ENCODE measurements at places on chromosomes 4 and X.

- DNase-seq: no peak
Observed at GRCh38 chr4:148651991-148652390, 209.8 kb upstream of the NR3C2 start.

DNA sequence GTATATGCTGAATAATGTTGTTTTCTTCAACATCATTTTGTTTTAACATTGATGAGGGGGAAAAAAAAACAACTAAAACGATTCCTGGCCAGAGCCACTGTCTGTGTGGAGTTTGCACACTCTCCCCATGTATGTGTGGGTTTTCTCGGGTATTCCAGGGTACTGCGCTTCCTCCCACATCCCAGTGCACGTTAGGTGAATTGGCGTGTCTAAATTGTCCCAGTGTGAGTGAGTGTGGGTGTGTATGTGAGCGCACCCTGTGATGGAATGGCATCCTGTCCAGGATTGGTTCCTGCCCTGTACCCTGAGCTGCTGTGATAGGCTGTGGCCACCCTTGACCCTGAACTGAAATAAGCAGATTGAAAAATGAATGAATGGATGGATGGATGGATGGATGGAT, 2.4 kb upstream of the DLG3 start:
- DNase-seq: no peak

- DNase-seq: no peak
Observed at GRCh38 chrX:100931218-100931924, 2.7 kb upstream of the XKRX start.

DNA sequence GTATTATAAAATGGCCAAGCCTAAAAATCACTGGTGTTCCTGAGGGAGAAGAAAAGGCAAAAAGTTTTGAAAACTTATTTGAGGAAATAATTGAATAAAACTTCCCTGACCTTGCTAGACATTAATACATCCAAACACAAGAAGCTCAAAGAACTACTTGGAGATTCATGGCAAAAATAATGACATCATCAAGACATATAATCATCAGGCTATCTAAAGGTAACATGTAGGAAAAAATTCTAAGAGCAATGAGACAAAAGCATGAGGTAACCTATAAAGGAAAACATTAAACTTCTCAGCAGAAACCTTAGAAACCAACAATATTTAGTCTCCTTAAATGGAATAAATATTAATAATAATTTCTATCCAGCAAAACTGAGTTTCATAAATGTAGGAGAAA, 887.6 kb downstream of the PCDH19 start:
- no peak for DNase-seq

DNA sequence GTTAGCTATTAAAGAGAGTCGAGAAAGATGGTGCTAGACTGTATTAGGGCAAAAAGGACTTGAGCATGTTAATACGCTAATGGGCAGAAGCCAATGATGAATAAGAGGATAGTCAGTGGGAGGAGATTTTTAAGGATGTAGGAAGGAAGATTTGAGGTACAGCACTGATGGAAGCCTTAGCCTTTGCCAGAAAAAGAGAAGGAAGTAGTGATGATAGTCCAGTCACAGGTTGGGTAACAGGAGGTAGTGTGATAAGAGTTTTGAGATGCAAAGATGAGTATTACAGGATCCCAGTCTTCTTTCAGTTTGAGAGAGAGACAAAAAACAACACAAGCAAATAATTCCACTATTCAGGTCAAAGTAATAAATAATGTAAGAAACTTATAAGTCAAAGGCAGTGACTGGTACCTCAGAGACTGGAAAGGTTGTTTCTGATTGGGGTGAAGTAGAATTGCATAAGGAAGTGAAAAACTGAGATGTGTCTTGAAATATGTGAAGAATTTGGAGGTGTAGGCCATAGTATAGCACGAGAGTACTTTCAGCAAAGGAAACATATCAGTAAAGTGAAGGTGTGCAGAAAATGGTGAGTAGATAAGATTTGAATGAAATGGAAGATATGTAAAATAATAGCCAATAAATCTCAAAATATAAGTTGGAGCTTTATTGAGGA, 22.1 kb upstream of the NDNF start:
- DNase-seq: no peak

GRCh38 chrX:38004046-38004445, 2.3 kb upstream of the SYTL5 start:
- DNase-seq: peak; percentile 37

GRCh38 chr4:129623233-129623875, 527.4 kb downstream of the C4orf33 start:
- no peak for DNase-seq

- no peak for DNase-seq
Observed at GRCh38 chr4:64306255-64306565, 103.0 kb downstream of the TECRL start.

- peak; percentile 78 for DNase-seq
Observed at GRCh38 chrX:43589735-43590134, 66.4 kb upstream of the MAOA start.

DNA sequence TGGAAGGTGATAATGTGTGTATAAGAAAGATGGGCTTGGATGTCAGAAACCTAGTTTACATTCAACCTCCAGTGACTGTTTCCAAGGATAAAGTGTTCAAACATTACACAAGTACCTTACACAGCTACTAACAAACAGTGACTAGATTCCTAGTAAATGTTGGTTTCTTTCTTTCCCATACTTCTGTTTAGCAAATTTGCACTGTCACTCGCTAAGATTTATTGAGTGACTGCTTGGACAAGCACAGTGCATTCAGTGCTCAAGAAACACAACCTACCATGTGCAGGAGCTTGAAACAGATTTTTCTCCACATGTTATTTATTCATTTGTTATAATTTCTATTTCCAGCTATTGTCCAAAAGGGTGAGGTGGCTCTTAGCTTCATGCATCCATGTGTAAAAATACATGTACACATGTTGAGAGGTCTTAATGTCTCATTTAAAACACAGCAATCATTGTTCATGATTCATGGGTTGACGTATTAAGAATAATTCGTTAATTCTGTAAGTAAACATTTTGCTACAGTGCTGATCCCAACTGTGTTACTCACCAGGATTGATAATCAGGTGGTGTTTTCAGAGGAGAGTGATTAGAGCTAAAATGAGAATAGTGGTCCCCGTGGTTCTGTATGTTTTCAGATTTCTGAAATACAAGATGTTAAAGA, 153.0 kb downstream of the DCLK2 start:
- no peak for DNase-seq

Measured in fibroblast of villous mesenchyme (primary cell).